ENCODE measurements at places on chromosomes 2 and 18. TPM values are rescaled to one million over a fixed set of nuclear protein-coding genes. Genes with fewer than 3 reads are reported as not detected.

Gene ALPI
- total RNA-seq, result not detected

Gene MC4R
- not detected for total RNA-seq

Gene C2orf78
- not detected for total RNA-seq

Gene ATP8B1
- total RNA-seq, result 9.0 TPM

Gene PPP1R1C
- total RNA-seq, result 0.90 TPM

Gene TANC1
- 8.9 TPM for total RNA-seq

Gene AQP12A
- not detected for total RNA-seq

Gene TWIST2
- 8.6 TPM for total RNA-seq

Gene ATP5MC3
- 490 TPM for total RNA-seq
